EH (cell line): ENCODE measurements at places on chromosomes 6 and 20.

DNA sequence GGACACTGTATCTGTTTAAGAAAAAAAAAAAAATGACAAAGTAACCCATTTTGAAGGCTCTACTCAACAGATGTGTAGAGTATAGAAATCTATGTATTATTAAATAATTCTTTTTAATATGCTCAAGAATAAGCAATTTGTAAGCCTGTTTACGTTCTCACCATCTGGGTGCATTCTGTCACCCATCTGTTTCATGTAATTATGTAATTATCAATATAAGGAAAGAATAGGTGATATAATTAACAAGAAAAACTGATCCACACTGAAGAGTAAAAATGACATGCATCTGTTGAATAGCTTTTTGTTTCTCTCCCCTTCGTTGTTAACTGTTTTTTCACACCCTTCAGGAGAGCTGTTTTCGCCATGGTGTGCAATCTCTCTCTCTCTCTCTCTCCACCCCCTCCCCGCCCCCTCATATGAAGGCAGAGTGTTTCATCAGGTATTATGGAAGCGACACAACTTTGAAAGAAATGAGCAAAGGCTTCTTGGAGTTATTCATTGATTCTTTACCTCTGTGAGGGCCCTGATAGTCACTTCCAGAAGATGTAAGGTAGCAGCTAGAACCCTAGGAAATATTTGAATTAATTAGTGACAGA, 154.3 kb upstream of the INSM1 start:
- DNase-seq, result no peak

- peak; percentile 35 for DNase-seq
Measured at GRCh38 chr6:3627956-3628835, 123.3 kb downstream of the PXDC1 start.

DNA sequence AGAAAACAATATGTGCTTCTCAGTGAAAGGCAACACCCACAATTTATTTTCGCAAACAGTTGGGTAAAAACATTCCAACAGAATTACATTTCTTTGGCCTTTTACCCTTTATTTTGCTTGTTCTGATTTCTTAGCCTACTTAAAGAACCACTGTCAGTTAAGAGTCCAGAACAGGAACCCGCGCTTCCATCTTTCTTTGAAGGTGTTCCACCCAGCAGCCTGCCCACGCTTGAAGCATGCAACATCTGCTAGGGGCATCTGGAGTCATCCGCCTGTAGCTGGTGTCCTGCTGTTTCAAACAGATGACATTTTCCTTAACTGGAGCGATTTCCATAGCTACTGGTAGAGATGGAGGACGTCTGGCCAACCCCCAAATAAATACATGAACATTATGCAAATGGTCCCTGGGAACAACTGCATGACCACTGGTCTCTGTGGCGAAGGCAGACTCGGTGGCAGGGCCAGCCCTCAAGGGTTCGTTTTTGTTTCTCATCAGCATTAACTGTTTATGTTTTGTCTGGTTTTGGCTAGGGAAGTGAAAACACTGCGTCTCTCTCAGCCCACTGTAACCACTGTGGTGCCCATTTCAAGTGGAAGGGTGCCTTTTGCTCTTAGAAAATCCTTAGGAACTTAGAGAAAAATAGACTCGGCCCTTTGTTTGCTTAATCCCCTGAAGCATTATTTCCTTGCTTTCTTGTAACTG, 51.6 kb downstream of the LAMA4 start:
- peak; percentile 50 for DNase-seq

- DNase-seq, result peak; percentile 64
Measured at GRCh38 chr20:4550740-4551139, 171.0 kb upstream of the PRND start.

- no peak for DNase-seq
Measured at GRCh38 chr6:123904228-123904627, 100.6 kb downstream of the NKAIN2 start.

- DNase-seq, result no peak
Measured at GRCh38 chr20:61925555-61926252, 140.0 kb downstream of the TAF4 start.

DNA sequence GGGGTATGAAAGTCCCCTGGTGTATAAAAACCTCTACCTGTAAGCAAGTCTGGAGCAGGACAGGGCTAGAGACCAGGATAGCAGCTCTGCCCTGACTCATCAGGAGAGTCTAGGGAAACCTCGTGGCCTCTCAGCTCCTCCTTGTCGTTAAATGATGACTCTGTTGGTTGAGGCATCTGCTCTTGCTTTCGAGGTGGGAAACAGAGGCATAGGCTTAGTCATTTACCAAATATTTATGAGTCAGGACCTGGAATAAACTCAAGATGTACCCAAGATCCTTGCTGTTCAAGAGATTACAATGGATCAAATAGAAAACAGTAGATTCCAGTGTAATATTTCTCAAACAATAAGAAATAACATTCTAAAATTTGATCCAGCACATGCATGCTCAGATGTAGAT, 5.5 kb downstream of the MANBAL start:
- DNase-seq, result peak; percentile 99

DNA sequence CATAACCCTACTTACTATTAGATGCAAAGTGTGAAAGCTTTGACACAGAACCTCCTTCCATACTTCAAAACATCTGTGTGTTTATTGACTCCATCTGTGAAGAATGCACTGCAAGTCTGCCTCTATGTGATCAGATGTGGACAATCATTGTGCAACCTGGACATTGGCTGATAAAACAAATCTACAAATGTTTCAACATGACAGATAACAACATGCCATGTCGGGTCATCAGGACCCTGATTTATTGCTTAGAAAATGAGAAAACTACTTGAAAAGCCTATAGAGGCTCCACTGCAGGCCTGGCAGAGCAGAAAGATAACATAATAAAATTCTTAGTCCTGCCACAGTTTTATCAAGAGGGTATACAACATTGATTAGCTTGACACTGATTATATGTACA, 1286.4 kb downstream of the GRIK2 start:
- no peak for DNase-seq

DNA sequence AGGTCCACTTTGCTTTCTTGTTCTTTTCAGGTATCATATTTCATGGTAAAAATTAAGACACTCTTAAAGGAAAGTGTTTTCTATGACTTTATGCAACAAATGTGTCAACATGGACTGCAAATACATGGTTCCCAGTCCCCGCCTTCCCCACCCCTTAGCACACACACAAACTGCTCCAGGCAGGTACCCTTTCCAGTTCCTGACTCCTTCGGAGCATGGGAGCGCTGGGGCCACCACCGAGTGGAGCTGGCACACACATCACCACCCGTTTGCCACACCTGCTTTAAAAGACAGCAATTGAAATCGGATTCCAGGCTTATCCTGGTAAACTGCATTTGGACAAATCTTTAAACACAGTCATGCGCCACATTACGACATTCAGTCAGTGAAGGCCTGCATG, 22.2 kb downstream of the RNASET2 start:
- no peak for DNase-seq

GRCh38 chr6:92779746-92780145, 639.6 kb downstream of the EPHA7 start:
- DNase-seq, result no peak

- DNase-seq, result no peak
Measured at GRCh38 chr6:12238219-12238618, 51.9 kb upstream of the EDN1 start.
